ENCODE measurements at places on chromosomes 2 and 18.

- H3K4me1 ChIP-seq = peaks cover 11% of the 10 kb centered on the region
- no peaks in the 10 kb centered on the region for H3K36me3 ChIP-seq
- no peak overlapping the region for H3K4me3 ChIP-seq
Observed at GRCh38 chr2:216343221-216343980, 28.9 kb downstream of the MARCHF4 start.

- H3K27ac ChIP-seq = no peak overlapping the region
- no peak overlapping the region for H3K4me3 ChIP-seq
- DNase-seq = no peak
- no peaks in the 10 kb centered on the region for H3K4me1 ChIP-seq
Observed at GRCh38 chr18:70558371-70558770, 269.5 kb downstream of the SOCS6 start.

- H3K27me3 ChIP-seq = no peaks in the 10 kb centered on the region
- H3K27ac ChIP-seq = no peak overlapping the region
- no peaks in the 10 kb centered on the region for H3K4me1 ChIP-seq
- no peak for DNase-seq
- no peak overlapping the region for H3K4me3 ChIP-seq
Observed at GRCh38 chr2:230583581-230583980, 129.1 kb upstream of the CAB39 start.

GRCh38 chr18:63213331-63213900, 106.2 kb downstream of the BCL2 start:
- H3K4me3 ChIP-seq = no peak overlapping the region
- no peaks in the 10 kb centered on the region for H3K4me1 ChIP-seq
- no peaks in the 10 kb centered on the region for H3K27me3 ChIP-seq
- no peak for DNase-seq
- H3K36me3 ChIP-seq = no peaks in the 10 kb centered on the region
- no peak overlapping the region for H3K27ac ChIP-seq

GRCh38 chr2:186891185-186891621, 42.2 kb upstream of the ZSWIM2 start:
- H3K4me1 ChIP-seq = no peaks in the 10 kb centered on the region
- DNase-seq = no peak
- H3K27me3 ChIP-seq = no peaks in the 10 kb centered on the region
- H3K27ac ChIP-seq = no peak overlapping the region
- H3K36me3 ChIP-seq = no peaks in the 10 kb centered on the region

DNA sequence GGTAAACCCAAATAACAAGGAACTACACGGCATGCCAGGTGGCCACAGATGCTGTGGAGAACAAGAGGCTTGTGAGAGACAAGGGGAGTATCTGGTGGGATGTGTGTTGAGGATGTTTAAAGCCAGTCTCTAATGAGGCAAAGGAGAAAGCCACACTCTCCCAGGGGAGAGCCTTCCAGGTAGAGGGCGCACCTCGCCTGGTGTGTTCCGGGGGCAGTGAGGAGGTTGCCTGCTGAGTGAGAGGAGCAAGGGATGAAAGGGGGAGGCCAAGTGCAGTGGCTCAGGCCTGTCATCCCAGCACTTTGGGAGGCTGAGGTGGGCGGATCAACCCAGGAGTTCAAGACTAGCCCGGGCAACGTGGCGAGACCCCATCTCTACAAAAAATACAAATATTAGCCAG, 16.2 kb downstream of the SAG start:
- peaks cover 22% of the 10 kb centered on the region for H3K27me3 ChIP-seq
- H3K27ac ChIP-seq = no peak overlapping the region

- no peak overlapping the region for H3K4me3 ChIP-seq
- H3K36me3 ChIP-seq = no peaks in the 10 kb centered on the region
- H3K27ac ChIP-seq = no peak overlapping the region
- H3K27me3 ChIP-seq = peaks cover 4% of the 10 kb centered on the region
- no peaks in the 10 kb centered on the region for H3K4me1 ChIP-seq
Observed at GRCh38 chr18:58766946-58767345, 95.7 kb downstream of the MALT1 start.

- no peak overlapping the region for H3K27ac ChIP-seq
- H3K27me3 ChIP-seq = no peaks in the 10 kb centered on the region
- DNase-seq = no peak
- no peaks in the 10 kb centered on the region for H3K4me1 ChIP-seq
Observed at GRCh38 chr2:177225965-177226360, 13.4 kb downstream of the HNRNPA3 start.

DNA sequence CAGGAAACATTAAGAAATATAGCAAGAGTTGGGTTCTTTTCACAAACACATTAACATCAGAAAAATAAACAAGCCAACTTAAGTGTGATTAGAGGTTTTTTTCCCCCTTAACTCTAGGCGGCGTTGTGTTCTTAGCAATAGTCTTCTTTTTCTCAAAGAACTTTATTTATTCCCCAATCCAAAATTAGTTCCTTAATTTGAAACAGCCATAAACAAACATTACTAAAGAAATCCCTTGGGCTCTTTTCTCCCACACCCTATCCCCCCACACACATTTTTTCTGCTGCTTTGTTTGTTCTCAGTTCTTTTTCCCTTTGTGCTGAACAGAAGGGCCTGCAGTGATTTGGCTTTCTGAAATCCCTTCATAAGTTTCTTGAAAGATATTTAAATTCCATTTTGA, 13.2 kb upstream of the MYO1B start:
- H3K36me3 ChIP-seq = no peaks in the 10 kb centered on the region
- no peak for DNase-seq
- no peaks in the 10 kb centered on the region for H3K4me1 ChIP-seq
- H3K27me3 ChIP-seq = no peaks in the 10 kb centered on the region
- H3K4me3 ChIP-seq = no peak overlapping the region

- H3K27ac ChIP-seq = no peak overlapping the region
- H3K4me3 ChIP-seq = no peak overlapping the region
- H3K27me3 ChIP-seq = no peaks in the 10 kb centered on the region
- no peak for DNase-seq
Observed at GRCh38 chr18:22432657-22433137, 15.0 kb upstream of the CTAGE1 start.

GRCh38 chr2:138237667-138238384, 263.7 kb upstream of the SPOPL start:
- H3K27ac ChIP-seq = no peak overlapping the region
- no peaks in the 10 kb centered on the region for H3K36me3 ChIP-seq
- H3K4me1 ChIP-seq = peaks cover 7% of the 10 kb centered on the region
- H3K27me3 ChIP-seq = no peaks in the 10 kb centered on the region

- no peak overlapping the region for H3K27ac ChIP-seq
- no peak overlapping the region for H3K4me3 ChIP-seq
- H3K36me3 ChIP-seq = no peaks in the 10 kb centered on the region
- H3K27me3 ChIP-seq = no peaks in the 10 kb centered on the region
- H3K4me1 ChIP-seq = no peaks in the 10 kb centered on the region
Observed at GRCh38 chr2:241762933-241763369, 13.7 kb upstream of the GAL3ST2 start.

- no peak for DNase-seq
- H3K4me3 ChIP-seq = no peak overlapping the region
- no peak overlapping the region for H3K27ac ChIP-seq
- peaks cover 60% of the 10 kb centered on the region for H3K36me3 ChIP-seq
- no peaks in the 10 kb centered on the region for H3K4me1 ChIP-seq
Observed at GRCh38 chr2:86038291-86039081, 67.2 kb downstream of the POLR1A start.

DNA sequence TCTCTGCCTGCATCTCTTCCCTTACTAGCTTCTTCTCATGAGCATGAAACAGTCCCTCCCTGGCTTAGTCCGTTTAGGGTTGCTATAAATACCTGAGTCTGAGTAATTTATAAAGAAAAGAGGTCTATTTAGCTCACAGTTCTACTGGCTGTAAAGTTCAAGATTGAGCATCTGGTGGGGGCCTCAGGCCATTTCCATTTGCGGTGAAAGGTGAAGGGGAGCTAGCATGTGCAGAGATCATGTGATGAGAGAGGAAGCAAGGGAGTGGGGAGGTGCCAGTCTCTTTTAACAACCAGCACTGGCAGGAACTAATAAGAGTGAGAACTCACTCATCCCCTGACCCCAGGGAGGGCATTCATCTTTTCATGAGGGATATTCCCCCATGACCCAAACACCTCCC, 26.8 kb downstream of the RHBDD1 start:
- H3K27me3 ChIP-seq = no peaks in the 10 kb centered on the region
- H3K4me1 ChIP-seq = peaks cover 8% of the 10 kb centered on the region
- peaks cover 3% of the 10 kb centered on the region for H3K36me3 ChIP-seq
- no peak overlapping the region for H3K27ac ChIP-seq
- no peak for DNase-seq

DNA sequence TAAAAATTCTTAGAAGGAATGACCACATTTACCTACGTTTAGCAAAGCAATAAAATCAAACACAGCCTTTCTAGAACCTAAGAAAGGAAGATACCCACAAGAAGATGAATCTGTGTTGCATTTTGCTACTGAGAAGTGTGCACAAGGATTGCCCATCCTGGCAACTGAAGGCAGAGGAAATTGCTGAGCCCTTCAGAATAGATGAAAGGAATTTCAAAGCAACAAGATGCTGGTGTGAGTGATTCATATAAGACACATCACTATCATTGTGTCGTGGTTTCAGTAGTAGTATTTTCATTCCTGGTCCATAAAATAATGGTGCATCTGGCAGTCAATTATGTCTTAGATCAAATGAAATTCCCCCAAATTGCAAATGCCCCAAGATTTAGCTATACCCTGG, 48.4 kb upstream of the ANKRD44 start:
- DNase-seq = no peak
- no peak overlapping the region for H3K27ac ChIP-seq
- no peaks in the 10 kb centered on the region for H3K4me1 ChIP-seq
- no peaks in the 10 kb centered on the region for H3K36me3 ChIP-seq

DNA sequence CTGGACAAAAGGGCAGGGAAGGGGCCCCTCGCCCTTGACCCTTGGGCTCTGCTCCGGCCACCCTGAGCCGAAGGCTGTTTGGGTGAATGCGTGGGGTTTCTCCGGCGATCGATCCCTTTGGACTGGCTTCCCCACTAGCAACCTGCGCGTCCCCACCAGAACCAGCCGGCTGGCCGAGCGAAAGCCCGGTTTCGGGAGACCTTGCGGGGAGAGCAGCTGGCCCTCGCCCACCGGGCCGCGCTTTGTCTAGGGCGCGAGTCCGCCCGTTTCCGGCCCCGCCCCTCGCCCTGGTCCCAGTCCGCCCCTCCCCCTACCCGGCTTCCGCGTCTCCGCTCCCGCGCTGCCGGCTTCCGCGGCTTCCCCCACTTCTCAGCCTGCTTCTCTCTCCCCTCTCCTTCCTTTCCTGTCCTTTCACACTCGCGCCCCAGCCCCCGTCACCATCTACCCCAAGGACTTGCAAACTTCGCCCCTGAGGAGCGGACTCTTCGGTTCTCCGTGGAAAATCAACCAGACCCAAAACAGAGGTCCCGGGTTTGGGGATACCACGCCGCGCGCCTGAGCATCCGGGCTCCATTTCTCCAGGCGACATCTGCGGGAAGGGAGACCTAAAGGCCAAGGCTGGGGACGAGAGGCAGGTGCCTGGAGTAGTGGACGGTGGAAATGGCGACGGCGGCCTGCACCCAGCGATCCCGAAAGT, 48.0 kb upstream of the ATP6V1B1 start:
- DNase-seq = peak; percentile 90
- no peaks in the 10 kb centered on the region for H3K36me3 ChIP-seq
- H3K4me3 ChIP-seq = peak overlapping the region; percentile 22
- H3K4me1 ChIP-seq = peaks cover 20% of the 10 kb centered on the region
- H3K27me3 ChIP-seq = peaks cover 100% of the 10 kb centered on the region
- no peak overlapping the region for H3K27ac ChIP-seq

DNA sequence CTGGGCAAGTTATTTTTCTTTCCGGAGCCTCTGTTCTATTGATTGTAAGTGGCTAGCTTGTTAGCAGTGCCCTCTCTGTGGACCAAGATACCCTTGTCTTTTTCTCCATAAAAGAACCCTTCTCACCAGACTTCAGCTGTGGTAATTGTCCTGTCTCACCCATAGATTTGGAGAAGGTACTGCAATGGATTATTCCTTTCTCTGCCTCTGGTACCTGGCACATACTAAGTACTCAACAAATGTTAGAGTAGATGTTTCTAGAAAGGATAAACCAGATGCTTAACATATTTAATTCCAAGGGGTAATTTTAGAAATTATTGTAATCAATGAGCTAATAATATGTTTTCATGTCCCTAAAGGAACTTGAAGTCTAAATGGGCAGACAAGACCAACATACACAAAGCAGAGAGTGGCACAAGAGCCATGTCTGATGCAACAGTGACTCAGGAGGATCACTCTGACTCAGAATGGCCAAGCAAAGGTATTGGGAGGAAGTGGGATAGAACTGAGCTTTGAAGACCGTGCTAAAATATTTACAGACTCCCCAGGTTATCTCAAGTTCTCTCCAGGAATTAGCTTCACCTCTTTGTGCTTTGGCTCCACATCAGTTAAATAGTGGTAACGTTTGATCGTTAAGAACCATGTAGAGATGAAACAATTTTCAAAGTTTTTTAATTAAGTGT, 129.7 kb upstream of the OSR1 start:
- DNase-seq = no peak
- no peaks in the 10 kb centered on the region for H3K36me3 ChIP-seq
- no peaks in the 10 kb centered on the region for H3K27me3 ChIP-seq

- H3K27me3 ChIP-seq = no peaks in the 10 kb centered on the region
- no peaks in the 10 kb centered on the region for H3K36me3 ChIP-seq
- no peak overlapping the region for H3K27ac ChIP-seq
- H3K4me3 ChIP-seq = no peak overlapping the region
- DNase-seq = no peak
Observed at GRCh38 chr2:39718483-39718882, 52.8 kb downstream of the TMEM178A start.

DNA sequence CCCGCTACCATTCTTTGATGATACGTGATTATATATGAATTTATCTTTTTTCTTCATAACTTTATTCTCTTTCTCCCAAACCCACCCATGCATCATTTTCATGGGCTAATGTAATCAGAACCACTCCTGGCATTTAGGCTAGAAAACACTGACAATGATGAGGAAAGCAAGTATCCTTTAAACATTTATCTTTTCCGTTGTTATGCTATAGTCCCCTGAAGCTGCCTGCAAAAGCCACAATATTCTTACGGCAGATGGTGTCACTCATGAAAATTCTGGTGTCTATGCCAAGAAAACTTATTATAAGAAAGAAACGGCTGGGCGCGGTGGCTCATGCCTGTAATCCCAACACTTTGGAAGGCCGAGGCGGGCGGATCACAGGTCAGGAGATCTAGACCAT, 221.8 kb upstream of the CTAGE1 start:
- H3K27ac ChIP-seq = no peak overlapping the region
- H3K4me3 ChIP-seq = no peak overlapping the region
- H3K4me1 ChIP-seq = no peaks in the 10 kb centered on the region
- no peak for DNase-seq

GRCh38 chr2:37349231-37349860, 4.9 kb downstream of the QPCT start:
- DNase-seq = no peak
- H3K4me3 ChIP-seq = no peak overlapping the region
- peaks cover 14% of the 10 kb centered on the region for H3K4me1 ChIP-seq
- H3K36me3 ChIP-seq = no peaks in the 10 kb centered on the region

GRCh38 chr2:237234268-237234667, 148.6 kb downstream of the COPS8 start:
- no peaks in the 10 kb centered on the region for H3K4me1 ChIP-seq
- no peaks in the 10 kb centered on the region for H3K27me3 ChIP-seq
- H3K4me3 ChIP-seq = no peak overlapping the region
- H3K36me3 ChIP-seq = no peaks in the 10 kb centered on the region
- H3K27ac ChIP-seq = no peak overlapping the region

Measured in H1 (cell line).